Hypothalamus (tissue), 51 donors: ENCODE measurements at places on chromosomes 3 and 15.

- DNase-seq = no peak
These were observed 1010.0 kb downstream of the SQOR start for GRCh38 chr15:46644501-46645481.

DNA sequence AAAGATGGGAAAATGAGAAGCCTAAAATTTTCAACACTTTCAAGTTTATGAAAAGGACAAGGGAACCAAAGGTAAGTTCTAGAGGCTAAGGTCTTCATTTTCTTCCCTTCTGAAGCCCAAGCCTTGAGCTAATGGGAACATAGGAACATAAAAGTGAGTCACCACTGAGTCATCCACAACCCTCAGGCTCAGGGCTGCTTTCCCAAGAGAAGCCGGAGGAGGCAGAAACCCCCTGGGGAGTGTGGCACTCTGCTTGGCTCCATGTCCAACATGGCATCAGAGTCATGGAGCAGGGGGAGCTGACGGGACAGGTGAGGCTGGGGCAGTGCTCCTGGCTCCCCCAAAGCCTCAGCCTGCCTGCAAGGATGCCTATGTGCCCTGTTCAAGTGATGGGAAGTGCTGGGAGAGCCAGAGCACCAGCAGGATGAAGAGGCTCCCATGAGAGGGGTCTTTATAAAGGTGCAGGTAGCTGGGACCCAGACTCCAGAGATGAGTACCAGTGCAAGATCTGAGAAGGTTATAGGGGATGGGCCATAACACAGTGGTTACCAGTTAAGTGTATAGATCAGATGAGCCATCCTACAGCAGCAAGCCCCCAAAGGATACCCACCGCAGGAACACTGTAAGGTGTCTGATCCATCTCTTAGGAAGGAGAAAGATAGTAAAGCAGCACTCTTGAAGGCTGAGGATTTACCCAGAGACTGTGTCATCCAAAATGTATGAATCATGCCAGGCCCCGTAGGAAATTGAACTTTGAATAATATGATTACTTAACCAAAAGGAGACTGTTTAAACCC, 31.8 kb upstream of the RYR3 start:
- DNase-seq = no peak

DNA sequence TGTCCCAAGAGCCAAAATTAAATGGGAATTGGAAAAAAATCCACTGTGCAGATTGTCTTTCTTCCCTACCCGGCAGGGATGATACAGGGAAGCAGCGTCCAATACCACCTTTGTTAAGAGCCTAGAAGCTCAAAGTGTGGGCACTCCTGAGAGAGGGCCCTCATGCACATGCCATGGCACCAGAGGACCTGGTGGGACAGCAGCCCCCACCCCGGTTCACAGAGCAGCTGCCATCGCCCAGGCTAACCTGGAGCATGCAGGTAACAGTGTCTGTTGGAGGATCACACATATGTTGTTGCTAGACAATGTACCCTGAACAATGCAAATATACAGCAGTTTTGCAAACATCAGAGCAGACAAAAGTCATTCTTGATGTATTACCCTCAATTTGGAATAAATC, 206.5 kb downstream of the TJP1 start:
- DNase-seq = no peak

DNA sequence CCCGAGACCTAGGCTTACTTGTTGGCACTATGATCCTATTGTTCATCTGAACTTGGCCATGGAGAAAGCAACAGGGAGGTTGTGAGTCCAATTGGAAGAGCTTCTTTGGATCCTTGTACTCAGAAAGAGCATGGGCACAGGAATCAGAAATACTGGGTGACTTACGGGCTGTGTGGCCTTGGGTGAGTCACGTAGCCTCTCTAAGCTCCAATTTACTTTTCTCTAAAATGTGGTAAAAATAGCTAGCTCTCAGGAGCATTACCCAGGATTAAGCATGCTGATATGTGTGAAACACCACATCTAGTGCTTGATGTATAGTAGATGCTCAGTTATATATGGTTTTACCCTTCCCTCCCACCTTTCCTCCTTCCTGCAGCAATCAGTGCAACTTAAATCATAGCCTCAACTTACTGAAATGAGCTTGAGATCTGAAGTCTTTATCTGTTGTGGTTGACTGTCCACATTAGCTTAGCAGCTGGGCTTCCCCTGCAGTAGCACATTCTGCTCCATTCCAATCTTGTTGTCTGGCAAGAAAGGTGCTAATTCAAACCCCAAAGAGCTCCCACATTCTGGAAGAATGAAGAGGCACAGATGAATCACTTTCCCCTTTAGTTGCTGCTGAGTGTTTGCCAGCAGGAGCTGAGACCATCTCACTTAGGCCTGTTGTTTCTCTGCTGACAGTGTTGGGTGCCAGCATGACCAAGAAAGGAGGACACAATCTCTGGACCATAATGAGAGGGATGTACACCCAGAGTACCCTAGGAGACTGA, 299.1 kb upstream of the TRIM42 start:
- DNase-seq = no peak

GRCh38 chr3:47097864-47098263, 66.0 kb downstream of the SETD2 start:
- DNase-seq = no peak

- DNase-seq = no peak
These were observed 799 bp downstream of the ABI3BP start for GRCh38 chr3:100992231-100993012.

DNA sequence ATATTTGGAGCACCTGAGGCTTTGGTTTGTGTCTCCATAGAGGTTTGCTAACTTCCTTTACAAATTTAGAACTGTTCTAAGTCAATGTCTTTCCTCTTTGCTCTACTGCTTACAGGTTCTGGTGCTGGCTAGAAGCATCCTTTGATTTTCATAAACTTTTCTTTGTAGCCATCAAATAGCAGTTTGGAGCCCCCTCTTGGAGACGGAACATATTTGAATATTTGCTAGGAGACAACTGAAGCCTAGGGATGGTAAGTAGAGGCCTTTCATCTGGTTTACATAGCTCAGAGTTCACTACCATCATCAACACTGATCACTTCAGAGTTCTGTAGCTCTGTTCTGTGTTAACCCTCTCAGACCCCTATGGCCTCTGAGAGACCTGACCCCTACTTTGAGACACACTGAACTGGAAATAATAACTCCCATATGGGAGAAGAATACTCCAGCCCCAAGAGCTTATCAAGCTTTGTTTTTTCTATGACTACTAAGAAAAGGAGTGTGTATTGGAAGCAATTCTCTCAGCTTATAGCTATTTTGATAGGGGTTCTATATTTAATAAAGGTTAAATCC, 420.4 kb downstream of the EPHA3 start:
- no peak for DNase-seq

GRCh38 chr3:179716226-179716625, 63.4 kb downstream of the USP13 start:
- no peak for DNase-seq

- DNase-seq = peak; percentile 38
These were observed 155.4 kb upstream of the GOLGA6L4 start for GRCh38 chr15:84079885-84080777.

- DNase-seq = no peak
These were observed 49.2 kb downstream of the ALCAM start for GRCh38 chr3:105415951-105416350.
